ENCODE measurements at places on chromosomes 5 and 9.

DNA sequence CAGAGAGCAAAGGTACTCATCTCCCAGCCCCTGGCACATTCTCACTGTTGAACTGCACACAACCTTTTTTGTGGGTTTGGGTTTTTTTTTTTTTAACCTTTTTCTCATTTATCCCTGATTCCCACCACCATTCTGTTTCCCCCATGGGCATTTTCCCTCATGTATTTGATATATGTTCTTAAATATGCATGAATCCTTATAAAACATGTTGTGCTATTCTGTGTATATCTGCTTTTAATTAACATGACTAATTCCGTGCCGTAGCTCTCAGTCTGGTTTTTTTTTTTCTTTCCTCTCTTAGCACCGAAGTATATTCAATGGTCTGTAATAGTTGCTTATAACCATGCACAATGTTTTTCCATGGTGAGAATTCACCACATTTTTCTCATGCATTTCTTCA lies 204.5 kb downstream of the RGS3 start:
- DNase-seq: no peak

GRCh38 chr5:176561259-176561658 lies 12.1 kb downstream of the CDHR2 start:
- no peak for DNase-seq

DNA sequence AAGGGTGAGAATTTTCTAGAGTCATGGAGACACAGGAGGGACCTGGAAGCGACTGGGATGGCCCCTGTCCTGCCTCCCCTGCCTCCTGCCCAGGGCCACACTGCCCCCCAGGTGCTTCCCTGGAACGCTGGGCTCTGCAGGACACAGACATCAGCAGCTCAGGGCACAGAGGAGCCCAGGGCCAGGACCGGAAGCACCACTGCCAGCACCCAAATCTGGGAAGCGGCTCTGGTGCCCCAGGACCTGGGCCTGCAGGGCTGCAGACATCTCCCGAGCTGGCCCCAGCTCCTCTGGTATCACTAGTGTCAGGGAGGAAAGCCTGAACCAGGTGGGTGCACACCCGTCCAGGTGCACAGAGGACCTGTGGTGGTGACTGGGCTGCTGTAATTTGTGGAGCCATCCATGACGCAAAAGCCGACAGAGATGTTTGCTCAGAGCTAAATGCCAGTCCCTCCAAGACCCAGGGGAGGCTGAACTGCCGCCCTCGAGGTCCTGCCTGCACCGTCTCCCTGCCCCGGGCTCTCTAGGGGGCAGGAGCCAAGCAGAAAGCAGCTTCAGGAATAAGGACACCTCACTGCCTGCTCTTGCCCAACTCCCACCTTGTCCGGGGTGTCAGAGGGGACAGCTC lies 46.0 kb upstream of the SIMC1 start:
- DNase-seq: no peak

DNA sequence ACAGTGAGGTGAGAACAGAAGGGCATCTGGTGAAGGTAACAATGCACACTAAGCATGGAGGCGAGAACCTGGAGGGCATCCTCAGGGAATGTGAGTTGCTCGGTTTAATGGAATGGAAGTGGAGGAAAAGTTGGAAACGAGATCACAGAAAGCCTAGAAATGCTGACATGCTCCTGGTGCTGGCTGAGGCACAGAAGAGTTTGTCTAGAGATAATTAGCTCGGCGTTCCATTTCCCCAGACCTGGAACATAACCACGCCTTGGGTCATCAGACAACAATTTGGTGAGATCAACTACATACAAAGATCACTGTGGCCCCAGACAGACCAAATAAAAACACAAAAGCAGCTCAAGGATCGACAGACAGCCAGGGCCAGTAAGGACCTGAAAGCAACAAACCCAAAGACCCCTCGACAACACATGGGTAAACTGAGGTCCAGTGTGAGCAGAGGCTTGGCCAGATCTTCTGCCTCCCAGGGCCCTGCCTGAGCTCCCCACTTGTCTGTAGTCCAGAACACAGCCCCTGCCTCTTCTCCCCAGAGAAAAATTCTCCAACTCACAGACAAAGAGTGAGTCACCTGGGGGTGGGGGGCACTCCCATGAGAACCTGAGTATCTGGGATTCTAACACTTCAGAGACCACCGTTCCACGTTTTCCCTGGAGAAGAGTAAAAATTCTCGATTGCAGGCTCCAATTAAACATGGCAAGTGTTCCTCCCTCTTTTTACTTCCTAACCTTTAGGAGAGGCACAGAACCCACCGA lies 52.5 kb downstream of the SHB start:
- DNase-seq: no peak

GRCh38 chr9:2622461-2623287 lies 1.1 kb downstream of the VLDLR start:
- peak; percentile 52 for DNase-seq

- no peak for DNase-seq
Measured at GRCh38 chr9:84708400-84708799, 38.9 kb downstream of the NTRK2 start.

DNA sequence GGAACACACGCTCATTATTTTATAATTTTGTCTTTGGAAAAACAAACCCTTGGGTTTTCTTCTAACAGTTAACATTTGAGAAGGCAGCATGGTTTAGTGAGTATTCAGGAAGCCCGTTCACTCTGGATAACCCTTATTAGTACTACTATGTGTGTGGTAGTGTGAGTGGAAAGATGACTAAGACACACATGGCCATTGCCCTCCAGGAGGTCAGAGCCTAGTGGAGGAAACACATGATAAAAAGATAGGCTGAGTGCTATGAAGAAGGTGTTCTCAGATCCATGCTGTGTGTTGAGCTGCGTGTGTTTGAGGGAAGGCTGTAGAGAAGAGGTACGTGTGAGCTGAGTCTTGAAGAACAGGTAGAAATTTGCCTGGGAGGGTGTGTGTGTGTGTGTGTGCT lies 8.4 kb downstream of the C5orf47 start:
- DNase-seq: no peak

GRCh38 chr5:78633700-78634099 lies 14.9 kb downstream of the LHFPL2 start:
- DNase-seq: no peak

GRCh38 chr9:103707181-103707580 lies 386.9 kb upstream of the SMC2 start:
- DNase-seq: no peak

DNA sequence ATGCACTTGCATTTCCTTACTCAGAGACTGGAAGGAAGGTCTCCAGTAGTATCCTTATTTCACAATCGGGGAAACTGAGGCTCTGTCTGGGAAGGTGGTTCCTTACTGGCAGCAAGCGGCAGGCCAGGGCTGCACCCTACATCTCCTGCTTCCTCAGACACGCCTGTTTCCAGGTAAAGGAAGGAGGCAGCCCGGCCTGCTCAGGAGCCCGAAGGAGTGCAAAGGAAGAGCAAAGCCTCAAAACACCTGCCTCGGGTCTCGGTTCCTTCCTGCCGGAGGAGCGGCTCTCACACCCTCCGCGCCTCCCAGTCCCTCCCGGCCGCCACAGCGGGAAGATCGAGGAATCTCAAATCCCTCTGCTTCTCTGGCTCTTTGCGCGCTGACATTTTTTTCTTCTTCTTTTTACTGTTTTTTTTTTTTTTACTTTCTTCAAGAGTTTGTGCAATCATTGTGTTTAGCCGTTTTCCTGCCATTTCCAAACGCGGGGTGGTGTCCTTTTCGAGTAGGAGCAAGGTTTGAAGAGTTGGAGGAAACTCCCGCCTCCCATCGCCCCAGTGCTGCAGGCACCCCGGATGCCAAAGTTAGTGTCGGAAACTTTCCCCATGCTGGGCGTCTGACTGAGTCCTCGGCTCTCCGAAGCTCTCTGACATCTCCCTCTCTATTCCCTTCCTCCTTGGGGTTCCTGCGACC lies 1.0 kb downstream of the GGTA1 start:
- DNase-seq: no peak

DNA sequence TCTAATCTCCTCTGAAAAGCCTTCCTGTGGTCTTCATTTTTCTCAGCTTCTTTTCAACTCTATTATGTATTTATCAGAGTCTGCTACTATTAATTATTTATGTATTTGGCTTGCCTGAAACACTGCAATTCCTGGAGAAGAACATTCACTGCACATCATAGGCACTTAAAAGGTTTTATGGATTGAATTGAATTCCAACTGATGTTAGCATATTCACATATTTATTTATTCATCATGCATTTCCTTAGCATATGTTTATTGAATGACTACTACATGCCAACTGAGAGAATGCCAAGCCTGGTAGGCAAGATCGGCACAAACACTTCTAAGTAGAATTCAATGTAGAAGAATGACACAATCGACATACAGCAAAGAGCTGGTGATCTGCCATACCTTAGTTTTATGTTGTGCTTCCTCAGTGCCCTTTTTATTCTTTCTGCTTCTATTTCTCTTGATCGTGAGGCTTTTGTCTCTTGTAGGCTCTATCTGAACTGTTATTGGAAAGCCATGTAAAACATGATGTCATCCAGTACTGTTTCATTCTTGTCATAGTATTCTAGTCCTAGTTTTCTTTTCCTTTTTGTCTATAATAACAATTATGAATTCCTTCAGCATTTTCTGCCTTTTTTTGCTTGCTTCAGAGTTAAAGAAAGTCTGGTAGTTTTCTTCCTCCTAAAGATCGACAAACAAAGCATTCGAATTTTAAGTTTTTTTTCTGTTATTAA lies 454.2 kb downstream of the TLE4 start:
- DNase-seq: no peak

- DNase-seq: no peak
Measured at GRCh38 chr5:122743261-122743660, 31.6 kb upstream of the SNX2 start.

- no peak for DNase-seq
Measured at GRCh38 chr5:116358911-116359418, 215.7 kb downstream of the SEMA6A start.

DNA sequence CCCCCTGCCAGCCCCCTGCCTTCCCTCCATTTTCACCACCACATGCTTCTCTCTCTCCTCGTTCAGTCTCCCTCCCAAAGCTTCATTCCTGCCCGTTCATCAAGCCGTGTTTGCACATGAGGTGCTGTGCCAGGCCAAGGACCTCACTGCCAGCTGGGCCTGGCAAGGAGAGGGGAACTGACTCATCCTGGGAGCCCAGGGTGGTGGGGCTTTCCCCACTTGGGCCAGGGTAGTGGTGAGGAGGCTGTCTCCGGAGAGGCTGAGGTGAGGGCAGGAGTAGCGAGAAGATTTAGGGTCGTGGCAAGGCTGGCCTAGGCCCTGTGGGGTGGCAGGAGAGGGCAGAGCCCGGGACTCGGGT lies 30.4 kb upstream of the NOTCH1 start:
- DNase-seq: no peak

DNA sequence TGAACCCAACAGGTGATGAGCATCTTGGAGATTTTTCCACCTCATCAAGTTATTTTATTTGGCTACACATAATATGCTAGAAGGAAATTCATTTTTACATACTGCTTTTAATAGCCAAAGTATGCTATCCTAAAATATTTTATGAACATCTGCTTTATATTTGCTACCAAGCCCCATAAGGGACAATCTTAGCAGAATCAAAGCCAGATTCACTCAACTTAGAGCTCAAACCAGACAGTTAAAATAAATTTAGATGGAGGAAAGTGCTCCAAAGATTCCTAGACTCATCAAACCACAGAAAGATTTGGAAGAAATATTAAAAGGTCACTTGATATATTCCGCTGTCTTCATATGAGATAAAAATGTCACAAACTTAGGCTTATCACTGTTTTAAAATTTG lies 637.1 kb upstream of the CCNG1 start:
- no peak for DNase-seq
